ENCODE measurements at places on chromosomes 4 and X. TPM values are rescaled to one million over a fixed set of nuclear protein-coding genes. Genes with fewer than 3 reads are reported as not detected.

The ANK2 gene
- total RNA-seq: 190 TPM

DNA sequence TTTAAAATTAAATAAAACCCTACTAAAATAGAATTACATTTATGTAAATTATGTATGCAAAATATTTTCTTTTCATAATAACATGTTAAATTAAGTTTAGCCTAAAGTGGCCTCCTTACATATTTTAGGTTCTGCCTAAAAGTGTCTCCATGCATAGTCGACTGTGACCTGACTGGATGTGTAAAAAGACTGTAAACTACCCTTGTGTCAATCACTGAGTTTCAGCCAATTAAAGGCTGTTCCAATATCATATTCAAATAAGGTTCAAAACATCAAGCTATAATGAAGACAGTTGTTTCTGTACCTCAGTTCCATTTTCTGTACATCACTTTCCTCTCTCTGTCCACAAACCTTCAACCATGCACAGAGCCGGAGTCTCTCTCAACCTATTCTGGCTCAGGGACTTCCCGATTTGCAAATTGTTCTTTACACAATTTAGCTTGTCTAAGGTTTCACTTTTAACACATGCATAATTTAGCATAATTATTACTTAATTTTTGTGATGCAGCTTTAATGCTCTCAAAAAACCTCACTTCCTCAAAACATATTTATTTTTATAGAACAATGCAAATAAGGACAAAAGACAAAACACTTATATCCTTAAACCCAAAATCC is 60.1 kb downstream of the SH3RF1 start:
- no peak for DNase-seq

DNA sequence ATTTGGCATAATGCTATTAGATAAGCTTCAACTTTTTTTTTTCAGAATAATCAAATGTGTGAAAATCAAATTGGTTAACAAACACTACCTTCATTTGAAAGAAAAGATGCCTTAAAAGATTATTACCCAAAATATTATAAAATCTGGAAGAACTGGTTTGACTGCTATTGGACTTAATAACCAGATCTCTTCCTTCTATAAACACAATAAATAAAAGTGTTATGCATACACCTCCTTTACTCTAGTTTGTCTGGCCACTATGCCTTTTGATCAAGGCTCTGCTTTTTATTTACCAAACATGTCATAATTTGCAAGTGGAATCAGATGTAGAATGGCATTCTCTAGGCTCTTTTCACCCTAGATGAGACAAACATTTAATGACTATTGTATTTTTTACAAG is 897.3 kb upstream of the EPHA5 start:
- DNase-seq: no peak

DNA sequence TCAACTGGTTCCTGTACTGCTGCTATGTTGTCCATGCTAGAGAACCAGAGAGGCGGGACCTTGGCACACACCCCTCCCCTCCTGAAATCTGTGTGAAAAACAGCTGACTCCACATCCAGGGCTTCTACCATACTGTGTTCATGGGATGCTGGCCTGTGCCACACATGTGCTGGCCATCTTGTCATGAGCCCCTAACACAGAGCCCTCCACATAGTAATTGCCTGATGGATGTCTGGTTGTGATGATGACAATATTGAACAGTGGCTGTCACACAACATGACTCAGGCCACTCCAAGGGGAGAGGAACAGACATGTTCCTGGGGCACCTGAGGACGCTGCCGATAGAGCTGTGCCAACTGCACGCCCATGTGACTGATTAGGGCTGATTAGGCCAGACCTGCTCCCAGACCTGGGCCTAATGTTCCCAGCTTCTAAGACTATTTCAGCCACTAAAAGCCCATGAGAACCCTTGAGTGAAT is 13.1 kb downstream of the SLC25A5 start:
- no peak for DNase-seq

The GYG2 gene
- 58.0 TPM for total RNA-seq

- peak; percentile 88 for DNase-seq
Observed at GRCh38 chrX:39907964-39908661, 189.6 kb downstream of the BCOR start.

- no peak for DNase-seq
Observed at GRCh38 chr4:112185334-112185733, 40.1 kb downstream of the FAM241A start.

DNA sequence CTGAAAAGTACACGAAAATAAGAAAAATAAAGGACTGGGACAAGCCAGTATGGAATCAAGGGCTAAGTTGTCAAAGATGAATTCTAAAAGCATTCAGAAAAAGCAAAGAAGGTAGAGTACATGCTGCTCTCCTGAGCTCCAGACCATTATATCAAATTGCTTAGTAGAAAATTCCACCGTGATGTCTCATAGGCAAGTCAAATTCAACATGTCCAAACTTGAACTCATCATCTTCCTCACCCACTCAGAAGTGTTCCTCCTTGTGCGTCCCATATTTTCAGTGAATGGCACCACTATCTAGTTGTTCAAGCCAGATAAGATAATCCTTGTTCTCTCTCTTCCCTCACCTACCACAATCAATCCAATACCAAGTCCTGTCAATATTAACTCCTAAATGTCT is 37.5 kb upstream of the IL13RA2 start:
- DNase-seq: no peak

DNA sequence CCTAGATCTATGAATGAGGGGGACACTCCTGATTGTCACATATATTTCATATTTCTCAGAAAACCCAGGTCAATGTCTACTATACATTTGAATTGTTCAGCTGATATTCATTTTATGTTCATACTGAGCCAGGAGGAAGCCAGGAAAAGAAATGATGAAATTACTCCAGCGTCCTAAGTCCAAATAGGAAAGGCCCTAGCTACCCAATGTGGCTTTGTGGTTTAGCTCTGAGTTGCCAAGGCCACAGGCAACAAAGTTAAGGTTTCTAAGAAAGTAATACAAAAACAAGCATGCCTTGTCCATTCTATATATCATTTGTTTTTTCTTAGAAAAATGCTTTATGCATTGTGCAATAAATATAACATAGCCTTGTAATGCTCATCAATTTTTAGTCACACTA is 4.5 kb upstream of the CSN2 start:
- DNase-seq: peak; percentile 44

The CLIC2 gene
- not detected for total RNA-seq

- DNase-seq: no peak
Observed at GRCh38 chr4:136106753-136107152, 1425.5 kb downstream of the PCDH18 start.

GRCh38 chr4:150890246-150890645 is 124.8 kb downstream of the LRBA start:
- DNase-seq: no peak

DNA sequence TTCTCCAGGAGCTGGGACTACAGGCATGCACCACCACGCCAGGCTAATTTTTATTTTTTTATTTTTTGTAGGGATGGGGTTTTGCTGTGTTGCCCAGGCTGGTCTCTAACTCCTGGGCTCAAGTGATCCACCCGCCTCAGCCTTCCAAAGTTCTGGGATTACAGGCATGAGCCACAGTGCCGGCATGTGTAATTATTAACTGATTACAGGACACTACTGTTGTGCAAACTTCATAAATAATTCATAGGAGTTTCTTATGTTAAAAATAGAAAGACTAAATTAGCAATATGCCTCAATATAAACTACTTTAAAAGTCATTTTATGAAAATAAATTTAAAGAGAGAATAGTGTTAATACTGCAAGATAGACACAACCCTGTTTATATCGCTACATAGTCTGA is 221.9 kb downstream of the SNCA start:
- no peak for DNase-seq

- no peak for DNase-seq
Observed at GRCh38 chr4:26137288-26137687, 183.5 kb upstream of the RBPJ start.

Data from cardiac muscle cell (in vitro differentiated cells and primary cell).